ENCODE measurements at places on chromosomes 6 and 20. TPM values are rescaled to one million over a fixed set of nuclear protein-coding genes. Genes with fewer than 3 reads are reported as not detected.

DNA sequence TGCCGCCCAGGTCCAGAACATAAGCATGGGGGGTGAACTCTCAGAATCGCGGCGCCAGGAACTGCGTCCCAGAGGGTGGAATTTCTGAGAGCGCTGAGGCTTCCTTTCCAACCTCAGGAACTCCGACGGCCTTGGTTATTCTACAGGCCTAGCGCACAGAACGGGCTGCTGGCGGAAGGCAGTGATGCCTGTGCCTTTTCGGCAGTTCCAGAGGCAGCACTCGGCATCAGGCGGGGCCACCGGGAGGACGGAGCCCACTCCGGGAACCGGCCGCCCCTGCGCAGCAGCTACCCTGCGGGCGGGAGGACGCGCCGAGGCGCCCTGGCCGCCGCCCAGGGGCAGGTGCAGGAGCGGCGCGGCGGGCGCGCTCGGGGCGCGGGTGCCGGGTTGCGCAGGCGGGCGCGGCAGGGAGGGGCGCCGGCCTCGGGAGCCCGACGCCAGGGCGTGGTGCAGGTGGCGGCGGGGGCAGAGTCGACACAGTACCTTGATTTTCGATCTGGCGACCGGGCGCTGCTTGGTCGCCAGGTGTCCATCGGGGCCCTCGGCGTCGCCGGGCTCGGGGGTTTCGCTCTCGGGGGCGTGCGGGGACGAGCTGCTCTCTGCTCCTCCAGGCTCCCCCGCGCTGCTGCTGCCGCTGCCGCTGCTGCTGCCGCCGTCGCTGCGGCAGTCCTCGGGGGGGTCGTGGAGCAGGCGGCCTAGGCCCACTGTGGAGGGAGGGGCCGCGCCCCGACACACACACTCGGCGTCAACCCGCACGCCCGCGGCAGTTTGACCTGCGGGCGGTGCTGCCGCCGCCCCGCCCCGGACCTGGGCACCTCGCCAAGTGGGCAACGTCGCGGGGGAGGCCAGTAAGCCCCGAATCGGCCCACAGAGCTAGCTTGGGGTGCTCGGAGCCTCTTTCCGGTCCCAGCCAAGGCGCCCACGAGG, 1.3 kb downstream of the OVOL2 start:
- no peak for DNase-seq

GRCh38 chr6:45148278-45148677, 179.9 kb upstream of the RUNX2 start:
- DNase-seq = no peak

GRCh38 chr6:80340280-80340679, 233.8 kb downstream of the BCKDHB start:
- no peak for DNase-seq

DNA sequence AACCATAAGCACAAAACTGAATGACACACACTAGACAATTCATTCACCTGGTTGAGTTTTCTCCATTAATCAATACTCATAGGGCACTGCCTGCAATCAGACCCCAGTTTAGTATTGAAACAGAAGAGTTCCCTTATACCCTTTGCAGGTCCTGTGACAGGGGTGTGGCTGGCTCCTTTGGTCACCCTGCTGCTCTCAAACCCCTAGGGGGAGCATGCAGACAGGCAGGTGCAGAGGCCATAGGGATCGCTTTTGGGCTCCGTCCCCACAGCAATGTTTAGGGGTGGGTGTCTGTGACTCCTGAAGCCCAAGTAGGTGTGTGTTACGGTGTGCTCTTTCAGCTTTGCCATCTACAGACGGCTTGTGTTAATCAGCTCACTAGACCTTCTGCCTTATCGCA, 210.4 kb downstream of the CENPW start:
- no peak for DNase-seq

GRCh38 chr6:341914-342831, 49.4 kb upstream of the IRF4 start:
- DNase-seq = no peak

DNA sequence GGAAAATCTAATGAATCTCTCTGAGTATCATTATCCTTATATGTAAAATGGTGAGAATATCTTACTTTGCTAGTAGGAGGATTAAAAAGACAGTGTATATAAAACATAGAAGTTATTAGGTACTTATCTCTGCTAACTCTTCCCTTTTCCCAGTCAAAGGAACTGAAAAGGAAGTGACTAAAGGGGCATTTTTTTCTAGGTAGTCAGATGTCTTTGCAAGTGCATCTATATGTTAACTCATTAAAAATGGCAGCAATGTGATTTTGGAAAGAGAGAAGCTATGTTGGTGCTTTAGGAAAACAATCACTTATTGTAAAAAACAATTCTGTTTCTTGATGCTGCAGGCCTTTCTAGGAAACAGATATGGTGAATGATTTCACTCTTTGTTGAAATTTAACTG, 180.9 kb downstream of the SAMD5 start:
- DNase-seq = no peak

ME1 gene
- 3.8 TPM for polyA plus RNA-seq

VSTM2L gene
- 3.0 TPM for polyA plus RNA-seq

DNA sequence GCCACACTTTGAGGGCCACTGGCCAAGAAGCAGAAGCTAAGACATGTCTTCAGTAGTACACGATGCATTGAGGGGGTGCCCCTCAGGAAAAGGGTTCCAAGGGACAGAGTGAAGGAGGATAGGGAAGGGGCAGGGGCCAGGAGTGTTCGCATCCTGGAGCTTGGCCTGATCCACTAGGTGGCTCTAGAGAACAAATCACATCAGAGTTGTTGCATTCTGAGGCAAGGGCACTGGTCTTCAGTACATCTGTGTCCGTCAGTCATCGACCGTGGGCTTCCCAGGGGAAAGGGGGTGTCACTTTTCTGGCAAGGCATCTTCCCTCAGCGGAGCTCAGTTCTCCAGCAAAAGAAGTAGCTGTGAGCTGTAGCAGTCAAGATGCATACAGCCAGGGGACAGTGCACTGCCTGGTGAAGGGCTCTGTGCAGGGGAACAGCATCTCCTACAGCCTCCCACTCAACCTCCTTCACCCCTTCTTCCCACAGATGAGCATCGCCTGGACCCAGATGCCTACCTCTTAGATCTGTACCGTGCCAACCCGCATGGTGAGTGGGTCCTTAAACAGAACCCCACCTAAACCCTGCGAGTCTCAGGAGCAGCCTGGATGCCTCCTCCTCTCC, 47.8 kb downstream of the ARHGAP40 start:
- DNase-seq = no peak
